Esophagus squamous epithelium (tissue), 5 donors: ENCODE measurements at places on chromosomes 1 and 21.

DNA sequence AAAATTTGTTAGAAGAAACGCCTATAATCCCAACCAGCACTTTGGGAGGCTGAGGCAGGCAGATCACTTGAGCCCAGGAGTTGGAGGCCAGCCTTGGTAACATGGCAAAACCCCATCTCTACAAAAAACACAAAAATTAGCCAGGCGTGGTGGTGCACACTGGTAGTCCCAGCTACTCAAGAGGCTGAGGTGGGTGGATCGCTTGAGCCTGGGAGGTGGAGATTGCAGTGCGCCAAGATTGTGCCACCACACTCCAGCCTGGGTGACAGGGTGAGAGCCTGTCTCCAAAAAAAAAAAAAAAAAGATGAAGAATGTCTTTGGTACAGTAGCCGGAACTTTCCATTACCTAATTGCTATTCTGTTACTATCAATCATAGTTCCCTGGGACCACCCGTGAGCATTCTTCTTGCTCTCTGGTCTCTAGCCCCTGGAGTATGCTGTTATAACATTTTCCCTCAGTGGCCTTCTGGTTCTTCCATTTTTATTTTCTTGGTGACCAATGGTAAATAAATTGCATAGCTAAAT, 43.4 kb downstream of the WASF2 start:
- no peak for DNase-seq

DNA sequence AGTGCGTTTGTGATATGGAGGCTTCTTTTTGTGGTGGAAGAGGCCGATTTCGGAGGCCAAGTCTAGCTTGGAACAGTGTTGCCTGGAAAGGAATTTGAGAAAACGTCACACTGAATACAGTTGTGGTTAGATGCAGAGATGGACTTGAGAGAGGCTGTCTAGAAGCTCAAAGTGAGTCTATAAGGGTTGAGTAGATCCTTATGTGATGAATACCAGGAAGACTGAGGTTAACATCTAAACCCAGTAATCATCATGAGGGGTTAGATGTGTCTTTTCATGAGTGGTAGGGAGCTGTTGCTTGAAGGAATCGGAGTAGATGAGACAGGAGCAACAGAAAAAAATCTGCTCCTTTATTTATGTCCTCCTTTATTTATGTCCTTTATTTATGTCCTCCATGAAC, 114.6 kb upstream of the IVNS1ABP start:
- no peak for DNase-seq

DNA sequence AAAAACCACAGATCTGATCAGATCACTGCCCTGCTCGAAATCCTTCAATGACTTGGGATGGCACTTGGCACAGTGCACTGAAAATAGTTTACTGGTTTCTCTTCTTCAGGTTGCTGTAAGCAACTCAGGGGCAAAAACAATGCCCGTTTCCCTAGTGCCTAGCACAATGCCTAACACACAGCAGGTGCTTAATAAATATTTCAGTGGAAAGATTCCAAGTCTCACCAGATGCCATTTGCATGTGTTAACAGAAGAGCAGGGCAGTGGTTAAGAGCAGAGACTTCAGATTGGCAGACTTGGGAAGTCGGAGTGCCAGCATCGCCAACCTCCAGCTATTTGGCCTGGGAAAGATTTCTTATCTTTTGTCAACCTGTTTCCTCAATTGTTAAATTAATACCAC, 10.9 kb upstream of the METTL25B start:
- no peak for DNase-seq

GRCh38 chr1:244234009-244234643, 183.0 kb downstream of the ZBTB18 start:
- DNase-seq: no peak
